Stimulated activated CD8-positive, alpha-beta memory T cell treated with anti-CD3 and anti-CD28 coated beads, Interleukin-4, amount 100 ng/mL, for 1 hour (primary cell): ENCODE measurements at places on chromosomes 7 and 10.

- no peak for DNase-seq
Observed at GRCh38 chr10:3773460-3774017, 11.5 kb downstream of the KLF6 start.

DNA sequence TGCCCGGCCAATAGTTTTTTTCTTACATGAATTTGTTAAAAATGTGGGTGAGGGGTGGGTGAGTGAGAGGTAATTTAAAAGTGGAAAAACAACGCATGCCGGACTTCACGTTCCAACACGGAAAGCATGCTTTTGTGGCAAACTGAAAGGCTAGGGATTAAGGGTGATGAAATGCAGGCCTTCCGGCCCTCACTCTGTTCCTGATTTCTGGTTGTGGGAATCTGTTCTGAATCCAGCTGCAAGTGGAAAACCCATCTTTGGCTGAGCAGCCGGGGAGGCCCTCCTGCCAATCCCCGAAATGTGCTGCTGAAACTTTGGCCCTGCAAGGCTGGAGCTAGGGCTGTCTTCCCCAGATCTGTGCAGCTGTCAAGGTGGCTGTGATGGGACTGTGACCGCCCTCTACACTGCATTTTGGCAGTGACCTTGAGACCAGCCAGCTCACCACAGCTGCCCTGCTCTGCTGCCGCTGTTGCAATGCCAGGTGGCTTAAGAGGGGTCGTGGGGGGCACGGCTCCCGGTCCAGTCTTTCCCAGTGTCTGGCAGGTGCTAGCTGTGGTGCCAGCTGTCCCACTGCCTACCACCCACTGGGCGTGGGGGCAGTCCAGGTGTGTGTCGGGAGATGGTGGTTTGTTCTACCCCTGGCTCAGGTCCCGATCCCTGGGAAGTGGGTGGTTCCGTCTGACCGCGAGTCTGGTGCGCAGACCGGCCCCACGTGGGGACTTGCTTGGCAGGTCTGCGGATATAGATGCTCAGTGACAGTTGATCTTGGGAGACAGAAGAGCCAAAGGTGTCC is 39.0 kb downstream of the TET1 start:
- DNase-seq: no peak

DNA sequence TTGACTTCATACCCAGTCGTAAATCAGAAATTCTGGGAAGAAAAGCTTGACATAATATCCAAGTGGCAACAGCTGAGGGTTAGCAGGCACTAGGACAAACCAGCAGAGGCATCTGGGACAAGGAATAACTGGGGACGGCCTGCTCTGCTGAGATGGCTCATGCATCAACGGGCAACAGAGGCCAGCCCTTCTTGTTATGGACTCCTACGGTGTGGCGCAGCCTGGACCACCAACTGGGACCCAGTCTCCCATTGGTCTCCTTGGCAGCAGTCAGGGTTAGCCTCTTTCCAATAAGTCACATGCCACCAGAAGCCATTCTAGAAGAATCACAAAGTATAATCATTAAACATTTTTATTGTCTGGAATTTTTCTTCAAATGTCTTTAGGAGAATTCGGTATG is 15.0 kb downstream of the FGFR2 start:
- DNase-seq: no peak

- DNase-seq: peak; percentile 59
Observed at GRCh38 chr10:44878706-44879530, 32.2 kb upstream of the TMEM72 start.

DNA sequence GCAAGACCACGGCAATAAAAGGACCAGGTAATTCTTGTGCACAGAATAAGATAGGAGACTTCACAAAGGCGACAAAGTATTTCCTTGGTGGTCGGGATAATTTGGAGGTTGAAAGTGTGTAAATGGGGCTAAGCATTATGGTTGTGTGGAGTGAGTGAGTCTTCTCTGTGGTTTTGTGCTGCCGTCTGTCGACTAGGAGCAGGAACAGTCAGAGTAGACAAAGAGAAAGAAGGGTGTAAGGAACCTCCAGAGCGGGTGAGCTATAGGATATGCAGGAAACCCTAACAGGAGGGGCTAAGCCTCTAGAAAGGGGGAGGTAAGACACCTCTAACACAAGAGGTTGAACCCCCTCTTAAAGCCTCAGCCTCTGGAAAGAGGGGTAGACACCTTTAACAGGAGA is 201.6 kb downstream of the SH2D4B start:
- no peak for DNase-seq

GRCh38 chr10:122249991-122250750 is 20.9 kb upstream of the BTBD16 start:
- no peak for DNase-seq

- DNase-seq: no peak
Observed at GRCh38 chr7:81419731-81420130, 350.1 kb downstream of the HGF start.

DNA sequence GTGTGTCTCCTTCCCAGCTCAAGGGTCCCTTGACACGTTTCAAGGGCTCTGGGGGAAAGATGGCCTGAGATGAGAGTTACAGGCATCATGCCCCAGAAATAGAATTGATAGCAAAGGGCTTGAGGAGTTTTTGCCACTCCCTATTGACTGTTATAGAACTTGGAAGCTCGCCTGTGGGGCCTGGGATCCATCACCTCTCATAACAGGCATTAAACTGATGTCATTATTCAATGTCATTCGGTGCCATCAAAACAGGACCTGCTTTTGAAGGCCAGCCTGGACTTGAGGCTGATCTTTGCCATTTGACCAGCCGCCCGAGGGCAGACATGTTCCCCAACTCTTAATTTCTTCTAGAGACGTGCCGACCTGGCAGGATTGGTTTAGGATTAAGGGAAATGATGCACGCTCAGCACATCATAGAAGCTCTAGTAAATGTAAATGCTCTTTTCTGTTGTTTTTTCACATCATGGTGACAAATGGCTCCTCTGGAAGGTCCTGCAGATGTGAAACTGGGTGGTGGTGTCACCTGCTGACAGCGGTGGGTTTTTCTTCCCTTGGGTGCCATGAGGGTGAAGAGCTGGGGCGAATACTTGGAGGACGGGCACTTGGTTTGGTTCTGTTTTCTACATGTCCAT is 16.7 kb upstream of the KLF6 start:
- no peak for DNase-seq

DNA sequence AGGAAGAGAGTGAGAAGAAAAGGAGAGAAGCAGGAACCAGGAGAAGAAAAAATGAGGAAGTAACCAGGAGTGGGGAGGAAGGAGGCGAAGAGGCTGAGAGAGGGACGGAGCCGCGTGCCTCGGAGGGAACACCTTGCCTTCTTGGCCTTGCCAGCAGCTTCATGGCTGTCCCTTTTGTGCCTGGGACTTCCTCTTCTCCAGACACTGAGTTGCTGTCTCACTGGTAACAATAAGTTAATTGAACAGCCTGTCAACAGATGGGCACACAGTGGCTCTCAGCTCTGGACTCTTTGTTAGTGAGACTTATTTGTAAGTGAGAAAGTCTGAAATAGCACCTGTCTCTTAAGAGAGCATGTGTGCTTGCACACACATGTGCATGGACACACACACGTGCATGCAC is 83.2 kb downstream of the GATA3 start:
- no peak for DNase-seq

GRCh38 chr7:55387062-55387965 is 22.2 kb downstream of the LANCL2 start:
- no peak for DNase-seq

- DNase-seq: no peak
Observed at GRCh38 chr7:44944821-44945220, 34.0 kb downstream of the MYO1G start.

DNA sequence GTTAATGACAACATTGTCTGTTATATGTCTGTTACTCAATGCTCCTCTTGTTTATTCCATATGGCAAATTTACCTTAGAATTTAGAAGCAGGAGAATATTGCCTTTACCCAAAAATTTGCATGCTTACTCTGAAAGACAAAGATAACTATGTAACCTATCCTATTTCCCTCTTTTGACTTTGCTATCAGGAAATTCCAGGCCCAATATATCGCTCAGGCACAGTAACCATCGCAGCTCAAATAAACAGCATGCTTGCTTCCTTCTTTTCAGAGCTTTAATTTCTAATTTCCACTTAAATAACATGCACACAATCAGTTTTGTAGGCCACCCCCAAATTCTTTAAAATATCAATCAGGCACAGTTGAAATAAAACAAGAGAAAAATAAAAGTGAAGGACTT is 57.8 kb downstream of the EBLN1 start:
- no peak for DNase-seq

- DNase-seq: no peak
Observed at GRCh38 chr10:80471001-80471400, 16.9 kb downstream of the TSPAN14 start.

DNA sequence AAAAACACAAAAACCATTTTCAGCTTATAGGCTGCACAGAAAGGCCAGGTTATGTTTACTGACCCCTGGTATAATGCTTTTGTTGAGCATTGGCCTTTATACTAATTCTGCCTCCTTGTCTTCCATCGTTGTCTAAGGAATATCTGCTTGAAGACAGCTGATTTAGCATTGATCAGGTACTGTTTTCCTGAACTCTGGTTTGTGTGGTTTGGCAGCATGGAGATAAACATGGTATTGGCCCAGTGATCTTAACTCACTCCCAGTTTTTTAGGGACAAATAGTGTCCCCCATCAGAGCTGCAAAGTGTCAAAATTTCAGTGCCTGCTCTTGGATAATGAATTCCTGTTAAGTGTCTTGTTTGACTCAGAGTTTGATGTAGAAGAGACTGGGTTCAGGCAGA is 100.8 kb downstream of the SND1 start:
- no peak for DNase-seq

GRCh38 chr7:149713061-149713730 is 60.2 kb downstream of the ZNF467 start:
- DNase-seq: no peak

GRCh38 chr7:80883154-80884025 is 35.5 kb downstream of the SEMA3C start:
- DNase-seq: no peak

GRCh38 chr10:794382-794956 is 105.0 kb upstream of the DIP2C start:
- DNase-seq: no peak

- no peak for DNase-seq
Observed at GRCh38 chr10:132233501-132234085, 46.8 kb downstream of the DPYSL4 start.

- DNase-seq: no peak
Observed at GRCh38 chr10:19832699-19833098, 16.5 kb downstream of the PLXDC2 start.

DNA sequence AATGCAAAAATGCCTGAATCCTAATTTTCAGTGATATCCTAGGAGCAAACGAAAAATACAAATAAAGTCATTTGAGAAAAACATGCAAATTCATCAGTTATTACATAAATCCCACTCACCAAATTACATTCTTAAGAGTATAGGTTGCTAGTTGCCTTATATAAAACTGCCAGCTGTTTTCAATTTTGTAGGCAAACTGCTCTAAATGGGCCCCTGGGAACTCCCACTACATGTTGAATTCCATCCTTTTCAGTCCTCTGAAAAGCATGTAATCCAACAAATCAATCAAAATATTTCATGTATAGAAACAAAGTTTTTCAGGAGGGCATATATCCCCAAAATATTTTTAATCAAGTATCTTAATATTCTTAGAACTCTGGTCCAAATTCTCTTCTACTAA is 2.1 kb upstream of the JMJD1C start:
- no peak for DNase-seq

GRCh38 chr10:116472891-116473290 is 45.2 kb downstream of the PNLIPRP3 start:
- DNase-seq: no peak

DNA sequence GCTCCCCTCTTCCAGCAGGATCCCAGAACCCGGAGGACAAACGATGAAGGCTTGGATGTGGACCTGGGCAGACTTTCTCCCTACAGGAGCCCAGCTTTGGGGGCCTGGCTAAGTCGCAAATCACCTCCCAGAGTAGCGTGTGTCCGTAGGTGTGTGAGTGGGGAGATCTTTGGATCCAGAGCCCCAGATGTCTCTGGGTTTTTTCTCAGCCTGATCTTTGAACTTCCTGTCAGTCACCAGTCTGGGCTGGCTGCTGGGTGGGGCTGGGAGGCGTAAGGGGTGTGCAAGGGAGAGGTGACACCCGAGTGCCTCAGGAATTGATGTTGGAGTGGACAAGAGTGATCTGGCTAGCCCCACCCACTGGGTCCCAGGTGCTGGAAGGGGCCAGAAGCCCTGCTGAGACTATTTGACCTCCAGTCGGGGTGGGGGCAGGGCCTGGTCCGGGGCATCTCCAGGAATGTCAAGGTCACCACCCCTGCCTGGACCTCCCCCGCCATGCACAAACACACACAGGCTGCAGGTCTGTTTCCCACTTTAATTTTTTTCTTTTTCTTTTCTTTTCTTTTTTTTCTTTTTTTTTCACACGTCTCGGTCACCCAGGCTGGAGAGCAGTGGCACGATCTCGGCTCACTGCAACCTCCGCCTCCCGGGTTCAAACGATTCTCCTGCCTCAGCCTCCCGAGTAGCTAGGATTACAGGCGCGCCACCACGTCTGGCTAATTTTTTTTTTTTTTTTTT is at the start of gene MOGAT3:
Gene MOGAT3, minus strand, starts transcription at position 175 of the 738 bp plus-strand sequence. CDS start 182 bp downstream, outside the sequence.
- no peak for DNase-seq

DNA sequence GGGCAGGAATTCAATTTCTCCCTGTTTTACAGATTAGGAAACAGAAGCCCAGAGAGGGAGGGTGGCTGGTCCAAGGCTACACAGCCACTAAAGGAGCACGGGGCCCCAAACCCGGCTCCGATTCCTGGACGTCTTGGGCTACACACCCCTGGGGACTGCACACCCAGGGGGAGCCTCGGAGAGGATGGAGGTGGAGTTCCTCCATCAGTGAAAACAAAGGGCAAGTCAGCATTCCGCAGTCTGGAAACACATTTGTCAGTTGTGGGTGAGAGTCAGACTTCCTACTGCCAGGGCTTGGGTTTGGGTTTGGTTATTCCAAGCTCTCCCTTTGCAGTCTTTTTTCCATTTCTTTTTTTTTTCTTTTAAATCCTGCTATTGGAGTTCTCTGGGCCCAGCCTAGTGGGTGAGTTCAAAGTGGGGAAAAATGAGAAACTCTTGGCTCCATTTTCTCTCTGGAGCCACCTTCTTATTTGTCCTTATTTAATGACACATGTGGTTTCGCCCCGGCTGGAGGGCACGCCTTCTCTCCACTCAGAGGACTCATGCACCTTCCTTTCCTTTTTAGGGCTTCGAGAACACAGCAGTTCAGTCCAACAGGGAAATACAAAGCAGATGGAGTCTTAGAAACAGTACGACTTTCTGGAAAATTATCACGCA is 59.9 kb upstream of the AQP1 start:
- DNase-seq: no peak

DNA sequence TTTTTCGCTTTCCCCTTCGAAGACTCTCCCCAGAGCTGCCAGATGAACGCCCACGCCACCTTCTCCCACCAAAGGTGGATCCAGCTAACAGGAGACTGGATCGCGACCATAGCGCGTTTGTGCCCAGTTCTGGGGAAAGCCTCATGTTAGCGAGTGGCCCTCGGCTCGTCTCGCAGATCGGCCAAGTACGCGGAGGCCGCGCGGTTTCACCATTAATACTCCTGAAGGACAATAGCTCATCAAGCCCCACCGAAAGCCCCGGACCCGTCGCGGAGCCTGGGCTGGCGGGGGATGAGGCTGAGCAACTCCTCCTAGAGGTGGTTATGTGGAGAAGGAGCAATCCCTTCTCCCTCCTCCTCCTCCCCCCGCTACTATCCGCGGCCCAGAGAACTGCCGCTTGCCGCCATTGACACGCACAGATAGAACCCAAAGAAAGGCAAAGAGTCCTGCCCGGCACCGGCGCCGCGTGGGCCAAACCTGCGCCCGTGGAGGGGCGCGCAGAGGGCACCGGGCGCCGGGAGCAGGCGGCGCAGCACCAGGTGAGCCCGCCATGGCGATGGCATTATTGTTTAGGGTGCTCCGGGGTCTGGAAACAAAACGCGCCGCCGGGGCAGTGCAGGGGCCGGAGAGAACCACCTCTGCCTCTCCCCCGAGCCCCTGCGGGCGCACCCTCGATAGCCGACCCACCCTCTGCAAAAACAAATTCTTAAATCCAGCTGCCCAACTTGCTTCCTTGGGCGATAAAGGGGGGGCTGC is at the start of gene MACROH2A2:
Gene MACROH2A2, plus strand, starts transcription at position 385 of the 756 bp plus-strand sequence. CDS start 22,813 bp downstream, outside the sequence.
- DNase-seq: no peak
